ENCODE measurements at places on chromosomes 4 and X.

GRCh38 chr4:168304744-168305459, 13.7 kb downstream of the DDX60 start:
- DNase-seq: no peak

DNA sequence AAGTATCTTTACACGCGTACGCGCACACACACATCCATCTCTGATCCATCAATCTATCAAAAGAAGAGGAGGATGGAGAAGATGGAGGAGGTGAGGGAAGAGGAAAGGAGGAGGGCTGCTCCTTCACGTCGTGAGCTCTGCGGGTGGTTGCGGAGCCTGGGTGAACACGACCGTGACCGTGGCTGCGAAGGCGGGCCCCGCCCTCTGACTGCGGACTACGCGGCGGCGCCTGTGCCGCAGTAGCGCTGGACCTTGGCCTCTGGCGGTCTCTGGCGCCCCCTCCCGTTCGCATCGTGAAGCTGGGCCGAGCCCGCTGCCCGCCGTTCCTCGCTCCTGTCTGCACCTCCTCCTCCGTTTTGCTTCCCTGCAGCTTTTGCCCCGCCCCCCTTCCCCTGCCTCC, 37.7 kb upstream of the ARAF start:
- peak; percentile 87 for DNase-seq

DNA sequence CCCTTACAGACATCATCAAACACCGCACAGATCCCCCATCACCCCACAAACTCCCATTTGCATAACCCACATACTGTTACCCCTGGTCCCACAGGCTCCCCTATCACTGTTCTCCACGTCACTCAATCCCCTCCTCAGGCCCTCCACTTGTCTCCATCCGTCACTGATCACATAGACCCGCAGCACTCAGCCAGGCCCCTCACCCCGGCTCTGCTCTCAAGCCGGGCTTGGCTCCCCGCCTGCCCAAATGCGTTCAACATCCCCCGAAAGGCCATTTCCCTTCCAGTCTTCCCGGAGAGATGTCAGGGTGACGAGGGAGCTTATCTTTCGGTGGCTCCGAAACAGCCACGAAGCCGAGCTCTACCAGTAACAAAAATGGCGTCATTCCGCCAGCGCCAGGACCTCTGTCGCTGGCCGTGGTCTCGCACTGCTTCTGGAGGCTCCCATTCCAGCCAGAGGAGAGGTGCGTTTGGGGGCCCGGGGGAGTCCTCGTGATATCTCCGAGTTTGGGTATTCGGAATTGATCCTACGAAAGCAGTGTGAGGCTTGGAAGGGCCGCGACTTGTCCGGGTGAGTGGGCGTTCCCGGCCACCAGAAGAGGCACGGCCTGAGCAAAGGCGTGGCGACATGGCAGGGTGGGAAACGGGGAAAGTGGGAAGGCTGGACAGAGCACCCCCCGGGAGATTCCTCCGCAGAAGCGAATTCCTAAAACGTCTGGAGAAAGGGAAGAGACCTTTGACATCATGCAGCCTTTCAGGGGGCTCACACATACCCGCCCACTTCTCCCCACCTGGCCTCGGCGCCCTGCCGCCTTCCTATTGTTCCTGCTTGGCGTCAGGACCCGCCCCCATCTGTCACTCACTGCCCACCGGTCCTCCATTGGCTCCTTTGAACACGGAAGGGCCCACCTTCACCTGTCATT, at the start of gene ZNF630:
TSS of gene ZNF630 (minus strand) at position 577 of the 922 bp plus-strand sequence. CDS start 4,754 bp downstream, outside the sequence.
- DNase-seq: peak; percentile 60

- no peak for DNase-seq
These were observed 38.8 kb downstream of the FAT1 start for GRCh38 chr4:186684889-186685309.

GRCh38 chr4:16231570-16232245, 5.4 kb upstream of the TAPT1 start:
- DNase-seq: no peak

Measured in activated CD4-positive, alpha-beta T cell treated with anti-CD3 and anti-CD28 coated beads, Interleukin-2, amount 50 U/mL, for 48 hours (primary cell).